Suprapubic skin (tissue), 4 donors: ENCODE measurements at places on chromosomes 1 and 21. TPM values are rescaled to one million over a fixed set of nuclear protein-coding genes. Genes with fewer than 3 reads are reported as not detected.

FMO1 gene
- 3.1 TPM for total RNA-seq

AGMAT gene
- not detected for total RNA-seq

RXFP4 gene
- not detected for total RNA-seq

KIF26B gene
- total RNA-seq = 3.7 TPM

CELA2B gene
- total RNA-seq = not detected

INAVA gene
- 137 TPM for total RNA-seq

KCNH1 gene
- total RNA-seq = not detected

VASH2 gene
- total RNA-seq = 0.32 TPM

OPTC gene
- not detected for total RNA-seq

KLHDC9 gene
- total RNA-seq = 1.4 TPM

KNCN gene
- total RNA-seq = not detected

IL19 gene
- total RNA-seq = not detected

CSMD2 gene
- total RNA-seq = 0.55 TPM

CALML6 gene
- total RNA-seq = not detected

HAO2 gene
- 3.3 TPM for total RNA-seq

EXOSC10 gene
- 127 TPM for total RNA-seq

KIAA1614 gene
- total RNA-seq = 4.4 TPM

SERPINC1 gene
- not detected for total RNA-seq

FMO5 gene
- total RNA-seq = 15.5 TPM

PTGS2 gene
- 6.1 TPM for total RNA-seq

PTCH2 gene
- 1.2 TPM for total RNA-seq

LGALS8 gene
- total RNA-seq = 280 TPM

NT5C1A gene
- total RNA-seq = not detected

EIF2D gene
- total RNA-seq = 65.9 TPM

CHIA gene
- not detected for total RNA-seq

GSTM1 gene
- total RNA-seq = not detected

BRINP3 gene
- not detected for total RNA-seq

OLIG2 gene
- not detected for total RNA-seq

C1orf53 gene
- total RNA-seq = 1.3 TPM

S100A8 gene
- 16.4 TPM for total RNA-seq

GSTM5 gene
- total RNA-seq = 2.6 TPM

RNU1-2 gene
- under 0.01 TPM for total RNA-seq

AGBL4 gene
- total RNA-seq = not detected

FBLIM1 gene
- total RNA-seq = 27.4 TPM

HSPB7 gene
- 7.0 TPM for total RNA-seq

NR5A2 gene
- total RNA-seq = 1.3 TPM

SYTL1 gene
- 170 TPM for total RNA-seq

S100A10 gene
- 165 TPM for total RNA-seq
